ENCODE measurements at places on chromosomes 6 and 20.

- DNase-seq = no peak
These were observed 4.5 kb upstream of the GPSM3 start for GRCh38 chr6:32196682-32197616.

- no peak for DNase-seq
These were observed 1127.3 kb downstream of the EPHA7 start for GRCh38 chr6:92292067-92292466.

GRCh38 chr20:43903953-43904826 is 10.5 kb upstream of the TOX2 start:
- DNase-seq = no peak

GRCh38 chr6:2970753-2971419 is 481 bp downstream of the SERPINB6 start:
- no peak for DNase-seq

DNA sequence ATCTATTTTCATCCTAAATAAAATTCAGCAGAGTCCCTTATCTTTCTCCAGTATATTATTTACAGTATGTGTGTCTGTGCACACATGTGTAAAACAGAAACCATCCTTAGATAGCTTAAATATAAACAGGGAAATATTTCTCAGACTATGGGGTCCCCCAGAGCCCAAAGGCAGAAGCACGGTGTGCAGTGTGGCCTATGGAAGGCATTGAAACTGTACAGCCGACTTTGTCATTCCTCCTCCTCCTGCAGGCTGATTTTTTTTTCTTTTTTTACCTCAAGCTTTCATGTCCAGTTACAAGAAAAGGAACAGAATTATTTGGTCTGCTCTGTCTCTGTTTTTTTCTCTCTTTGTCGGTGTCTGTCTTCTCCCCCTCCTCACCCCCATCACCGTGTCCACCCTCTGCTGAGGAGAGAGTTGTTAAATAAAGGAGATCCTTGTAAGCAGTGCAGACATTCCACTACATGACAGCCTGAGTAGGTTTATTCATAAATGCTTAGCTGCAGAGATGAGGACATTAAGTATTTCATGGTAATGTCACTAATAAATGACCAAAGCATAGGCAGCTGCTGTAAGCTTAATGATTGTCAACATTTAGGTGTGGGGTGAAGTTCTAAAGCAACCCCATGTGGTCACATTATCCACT is 31.8 kb upstream of the SLC35D3 start:
- no peak for DNase-seq

DNA sequence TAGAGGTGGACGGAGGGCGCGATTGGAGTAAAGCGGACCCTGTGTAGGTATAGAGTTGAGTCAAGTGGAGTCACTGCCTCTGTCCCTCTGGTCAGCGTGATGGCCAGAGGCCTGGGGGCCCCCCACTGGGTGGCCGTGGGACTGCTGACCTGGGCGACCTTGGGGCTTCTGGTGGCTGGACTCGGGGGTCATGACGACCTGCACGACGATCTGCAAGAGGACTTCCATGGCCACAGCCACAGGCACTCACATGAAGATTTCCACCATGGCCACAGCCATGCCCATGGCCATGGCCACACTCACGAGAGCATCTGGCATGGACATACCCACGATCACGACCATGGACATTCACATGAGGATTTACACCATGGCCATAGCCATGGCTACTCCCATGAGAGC is 479 bp downstream of the SLC39A7 start:
- DNase-seq = peak; percentile 32

DNA sequence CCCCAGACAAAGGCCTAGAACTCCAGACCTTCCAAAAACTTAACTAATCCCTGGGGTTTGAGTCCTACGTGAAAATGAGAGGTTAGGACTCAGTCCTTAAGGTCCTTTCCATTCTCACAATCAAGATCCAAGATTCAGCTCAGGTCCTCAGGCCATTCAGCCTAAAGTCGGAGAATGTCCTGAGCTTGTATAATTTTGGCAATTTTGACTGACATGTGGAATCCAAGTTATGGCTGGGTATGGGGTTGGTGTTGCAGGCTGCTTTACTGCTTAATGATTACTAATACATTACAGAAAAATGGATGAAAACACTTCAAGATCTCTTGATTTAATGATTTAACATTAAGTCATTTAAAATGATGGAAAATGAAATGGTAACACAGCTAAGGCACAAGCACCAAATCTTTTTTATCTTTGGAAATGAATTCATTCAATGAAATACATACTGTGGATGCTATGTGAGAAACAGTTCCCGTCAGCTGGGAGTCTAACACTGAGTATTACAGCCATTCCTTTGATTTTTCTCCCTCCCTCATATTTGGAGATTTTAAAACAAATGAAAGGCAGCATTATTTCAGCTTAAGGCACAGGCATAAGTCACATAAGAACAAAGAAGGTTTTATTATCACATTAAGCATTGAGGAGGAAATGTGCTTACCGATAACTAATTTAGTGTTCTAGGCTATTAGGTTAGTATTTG is 1.3 kb downstream of the ARHGAP18 start:
- DNase-seq = no peak

DNA sequence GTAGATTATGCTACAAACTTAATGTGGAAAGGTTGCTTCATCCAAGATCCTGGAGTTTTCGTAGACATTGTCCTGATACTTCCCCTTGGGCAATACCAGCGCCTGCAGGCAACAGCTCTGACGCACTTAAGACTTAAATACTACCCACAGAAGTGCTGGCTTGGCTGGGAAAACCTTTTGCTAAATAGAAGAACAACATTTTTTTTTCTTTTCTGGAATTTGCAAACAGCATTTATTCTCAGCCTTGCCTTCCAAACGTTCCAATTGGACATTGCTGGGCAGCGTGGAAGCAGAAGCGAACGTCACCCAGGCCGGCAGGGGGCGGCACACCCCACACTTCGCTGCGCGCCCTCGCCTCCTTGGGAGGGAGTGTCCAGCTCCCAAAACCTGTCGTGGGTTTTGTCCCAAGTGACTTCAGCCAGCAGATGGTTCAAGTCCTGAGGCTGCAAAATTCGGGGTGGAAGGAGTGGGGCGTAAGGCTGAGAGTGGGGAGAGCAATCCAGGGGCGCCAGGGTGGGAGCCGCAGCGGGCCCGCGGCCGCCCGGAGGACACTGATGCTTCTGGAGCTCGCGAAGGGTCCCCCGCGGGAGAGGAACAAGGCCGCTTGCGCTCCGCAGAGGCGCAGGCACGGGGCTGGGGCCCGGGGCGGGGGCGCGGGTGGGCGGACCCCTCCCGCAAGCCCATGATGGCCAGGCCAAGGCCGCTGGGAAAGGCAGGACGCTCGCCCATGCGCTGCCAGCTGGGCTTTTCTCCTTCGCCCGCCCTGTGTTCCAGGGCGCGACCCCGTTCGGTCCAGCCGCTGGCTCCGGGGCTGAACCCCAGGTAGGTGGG is 60.8 kb upstream of the MAP3K4 start:
- DNase-seq = peak; percentile 50

DNA sequence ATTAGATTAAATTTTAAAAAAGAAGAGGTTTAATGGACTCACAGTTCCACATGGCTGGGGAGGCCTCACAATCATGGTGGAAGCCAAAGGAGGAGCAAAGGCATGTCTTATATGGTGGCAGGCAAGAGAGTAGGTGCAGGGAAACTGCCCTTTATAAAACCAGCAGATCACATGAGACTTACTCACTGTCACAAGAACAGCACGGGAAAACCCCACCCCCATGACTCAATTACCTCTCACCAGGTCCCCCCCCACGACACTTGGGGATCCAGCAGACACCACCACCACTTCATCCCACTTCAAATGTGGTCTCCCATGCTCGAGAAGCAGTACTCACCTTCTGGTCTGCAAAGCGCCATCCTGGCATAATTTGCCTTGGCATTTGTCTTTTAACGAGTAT is 24.6 kb downstream of the MTFR2 start:
- DNase-seq = peak; percentile 50

GRCh38 chr6:137746264-137746663 is 120.8 kb upstream of the TNFAIP3 start:
- no peak for DNase-seq

GRCh38 chr6:143743301-143744166 is 65.8 kb downstream of the PHACTR2 start:
- DNase-seq = no peak
